NCI-H2171 (cell line): ENCODE measurements at places on chromosomes 7 and 10.

GRCh38 chr7:49297958-49298357, 373.6 kb downstream of the CDC14C start:
- DNase-seq, result no peak

DNA sequence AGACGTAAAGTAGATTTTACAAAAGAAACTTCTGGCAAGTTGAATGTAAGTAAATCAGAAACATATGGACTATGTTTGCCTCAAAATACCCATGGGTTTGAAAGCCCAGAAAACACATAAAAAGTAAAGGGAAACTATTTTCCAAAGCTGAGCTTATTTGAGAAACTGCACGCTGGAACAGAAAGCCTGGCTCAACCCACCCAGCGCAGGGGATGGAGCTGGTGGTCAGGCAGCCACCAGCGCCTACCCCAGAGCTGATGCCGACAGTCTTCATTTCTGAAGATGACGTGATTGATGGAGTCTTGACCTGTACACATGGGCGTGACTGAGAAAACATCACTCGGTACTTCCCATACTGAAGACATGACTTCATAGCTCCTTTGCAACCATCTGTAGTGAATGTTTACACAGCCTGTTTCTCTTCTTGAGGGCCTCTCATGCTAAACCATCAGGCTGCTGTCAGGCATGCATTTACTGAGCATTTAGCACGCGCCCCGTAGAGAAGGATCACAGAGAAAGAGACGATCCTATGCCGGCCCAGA, 232.6 kb upstream of the AUTS2 start:
- peak; percentile 50 for DNase-seq

DNA sequence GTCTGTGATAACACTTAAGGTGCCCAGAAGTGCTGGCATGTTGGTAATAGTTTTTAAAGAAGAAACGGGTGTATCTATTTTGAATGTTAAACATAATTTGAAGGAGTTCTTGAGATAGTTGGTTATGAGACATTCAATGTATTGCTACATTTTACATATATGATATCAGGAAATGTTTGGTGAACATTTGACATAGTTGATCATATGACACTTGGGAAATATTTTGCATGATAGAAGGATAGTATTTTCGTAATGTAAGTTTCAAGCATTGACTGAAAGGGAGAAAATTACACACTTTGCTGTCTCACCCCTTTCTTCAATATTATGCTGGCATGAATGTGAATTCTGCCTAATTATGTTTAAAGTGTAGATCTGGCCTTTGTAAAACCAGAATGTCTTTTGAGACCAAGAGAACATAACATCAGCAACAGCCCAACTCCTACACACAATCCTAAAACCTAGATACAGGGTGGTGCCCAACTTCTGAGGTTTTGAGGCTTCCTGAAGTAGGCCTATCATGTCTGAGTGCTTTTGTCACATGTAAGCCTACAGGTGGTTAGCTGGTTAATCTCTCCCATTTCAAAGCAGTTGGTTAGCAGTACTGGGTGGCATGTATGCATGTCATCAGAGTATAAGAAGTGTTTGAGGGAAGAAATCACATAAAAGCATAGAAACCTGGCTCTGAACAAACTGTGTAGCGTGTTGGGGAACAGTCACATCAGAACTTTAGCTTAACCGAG, 2.1 kb downstream of the ADD3 start:
- no peak for DNase-seq

DNA sequence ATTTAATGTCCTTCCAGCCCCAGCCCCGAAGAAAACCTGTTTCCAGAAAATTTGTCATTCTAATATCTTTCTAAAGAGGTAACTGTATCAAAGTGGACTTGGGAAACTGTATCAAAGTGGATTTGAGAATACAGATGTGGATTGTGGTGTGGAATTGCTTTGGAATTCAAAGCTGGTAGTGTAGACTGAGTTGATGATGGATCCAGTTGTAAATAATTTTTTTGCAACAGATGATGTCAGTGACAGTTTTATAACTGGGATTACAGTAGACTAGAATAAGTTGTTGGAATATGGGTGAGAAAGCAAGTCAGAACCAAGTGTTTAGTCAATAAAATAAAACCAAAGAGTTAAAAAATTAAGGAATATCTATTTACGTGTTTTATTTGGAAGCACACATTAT, 202.1 kb downstream of the LRMDA start:
- DNase-seq, result no peak

GRCh38 chr10:34581801-34582532, 233.1 kb downstream of the PARD3 start:
- no peak for DNase-seq

DNA sequence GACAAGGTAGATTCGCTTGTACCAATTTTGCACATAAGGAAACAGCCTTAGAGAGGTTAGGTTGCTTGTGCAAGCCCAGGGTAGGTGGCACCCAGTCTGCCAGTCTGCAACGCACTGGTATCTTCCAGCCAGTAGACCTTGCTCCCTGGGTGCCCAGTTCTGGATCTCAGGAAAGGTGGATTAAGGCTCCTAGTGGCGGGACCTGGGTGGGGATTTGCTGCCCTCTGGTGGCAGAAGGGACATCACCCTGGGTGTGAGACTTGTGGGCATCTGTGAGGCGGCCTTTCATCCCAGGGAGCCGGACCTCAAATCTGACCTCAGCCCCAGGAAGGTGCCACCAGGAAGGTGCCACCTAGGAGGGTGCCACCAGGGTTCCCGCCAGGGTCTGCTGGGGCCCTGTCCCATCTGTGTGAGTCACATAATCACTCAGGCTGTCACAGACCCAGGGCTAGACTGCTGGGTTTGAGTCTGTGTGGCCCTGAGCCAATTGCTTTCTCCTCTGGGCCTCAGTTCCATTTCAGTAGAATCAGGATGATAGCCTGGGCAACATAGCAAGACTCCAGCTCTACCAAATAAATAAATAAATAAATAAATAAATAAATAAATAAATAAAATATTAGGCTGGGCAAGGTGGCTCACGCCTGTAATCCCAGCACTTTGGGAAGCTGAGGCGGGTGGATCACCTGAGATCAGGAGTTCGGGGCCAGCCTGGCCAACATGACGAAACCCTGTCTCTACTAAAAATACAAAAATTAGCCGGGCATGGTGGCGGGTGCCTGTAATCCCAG, 5.3 kb upstream of the PRKRIP1 start:
- peak; percentile 62 for DNase-seq

- DNase-seq, result no peak
These were observed 32.6 kb upstream of the ELN start for GRCh38 chr7:73995330-73995729.

DNA sequence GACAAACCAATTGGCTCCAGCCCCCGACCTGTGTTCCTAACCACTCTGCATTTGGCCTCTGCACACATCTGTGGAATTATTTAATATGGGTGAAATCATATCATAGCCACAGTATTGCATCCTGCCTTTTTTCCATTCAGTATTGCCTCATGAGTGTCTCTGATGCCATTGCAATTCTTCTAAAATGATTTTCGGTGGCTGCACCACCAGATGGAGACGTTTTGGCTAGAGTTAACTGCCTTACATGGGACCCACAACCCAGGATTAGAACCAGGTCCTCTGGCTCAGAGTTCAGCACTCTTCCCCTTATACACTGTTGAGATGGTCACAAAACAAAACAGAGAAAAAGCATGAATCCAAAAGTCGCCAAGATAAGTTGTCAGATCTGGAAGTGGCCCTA, 180.8 kb downstream of the EMX2 start:
- no peak for DNase-seq

- DNase-seq, result no peak
These were observed 54.6 kb downstream of the BPGM start for GRCh38 chr7:134701272-134701671.

- DNase-seq, result no peak
These were observed 20.6 kb upstream of the CABCOCO1 start for GRCh38 chr10:61642150-61642571.

DNA sequence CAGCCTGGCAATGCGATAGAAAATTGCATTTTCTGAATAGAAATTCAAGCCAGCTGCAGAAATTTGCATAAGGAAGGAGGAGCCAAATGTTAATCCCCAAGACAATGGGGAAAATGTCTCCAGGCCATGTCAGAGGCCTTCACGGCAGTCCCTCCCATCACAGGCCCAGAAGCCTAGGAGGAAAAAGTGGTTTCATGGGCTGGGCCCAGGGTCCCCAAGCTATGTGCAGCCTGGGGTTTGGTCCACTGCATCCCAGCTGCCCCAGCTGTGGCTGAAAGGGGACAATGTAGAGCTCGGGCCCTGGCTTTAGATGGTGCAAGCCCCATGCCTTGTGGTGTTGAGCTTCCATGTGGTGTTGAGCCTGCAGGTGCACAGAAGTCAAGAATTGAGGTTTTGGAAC, 10.0 kb upstream of the GARIN1A start:
- no peak for DNase-seq

DNA sequence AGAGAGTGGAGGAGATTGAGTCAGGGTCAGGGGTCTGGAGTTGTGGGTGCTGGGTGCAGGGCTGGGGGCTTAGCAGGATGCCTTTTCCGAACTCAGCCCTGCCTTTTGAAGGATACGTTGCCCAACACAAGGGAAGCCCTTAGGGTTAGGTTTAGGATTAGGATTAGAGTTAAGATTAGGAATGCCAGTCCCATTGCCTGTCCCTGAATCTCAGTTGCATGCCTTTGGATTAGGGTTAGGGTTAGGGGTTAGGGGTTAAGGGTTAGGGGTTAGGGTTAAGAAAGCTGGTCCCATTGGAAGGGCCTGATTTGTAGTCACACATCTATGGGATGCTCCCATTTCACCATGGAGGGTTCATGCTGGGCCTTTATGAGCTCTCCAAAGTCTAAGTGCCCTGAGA, 20.8 kb upstream of the ZNF488 start:
- no peak for DNase-seq

- no peak for DNase-seq
These were observed 263.6 kb upstream of the AUTS2 start for GRCh38 chr7:69334701-69335100.

DNA sequence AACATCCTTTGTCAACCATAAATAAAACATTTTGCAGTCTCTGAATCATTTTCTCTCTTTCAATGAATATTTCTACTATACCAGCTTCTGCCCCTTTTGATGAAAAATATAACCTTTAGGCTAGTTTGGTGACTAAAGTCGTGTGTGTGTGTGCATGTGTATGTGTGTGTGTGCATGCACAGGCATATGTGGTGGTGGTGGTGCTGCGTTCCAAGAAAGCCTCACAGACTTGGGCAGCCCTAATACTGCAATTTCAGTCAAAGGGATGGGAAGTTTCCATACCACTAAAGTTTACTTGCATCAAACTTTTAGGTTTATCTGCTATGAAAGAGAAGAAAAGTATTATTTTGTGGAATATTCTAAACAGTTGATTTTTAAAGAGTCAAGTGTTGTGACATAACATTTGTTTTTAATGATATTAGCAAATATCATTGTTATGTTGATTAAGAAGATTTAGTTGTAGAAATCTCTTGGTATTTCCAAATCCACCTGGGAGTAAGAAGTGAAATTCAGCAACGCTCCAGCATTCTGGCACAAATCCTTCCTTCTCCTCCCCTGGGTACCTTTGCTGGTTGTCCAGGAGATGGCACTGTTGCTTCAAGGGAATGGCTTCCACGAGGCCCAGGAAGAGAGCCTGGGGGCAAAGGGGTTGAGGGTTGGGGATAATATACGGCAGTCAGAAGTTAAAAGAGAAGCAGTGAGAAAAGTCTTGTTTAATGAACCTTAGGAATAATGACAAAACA, 41.5 kb downstream of the ASB4 start:
- peak; percentile 45 for DNase-seq

DNA sequence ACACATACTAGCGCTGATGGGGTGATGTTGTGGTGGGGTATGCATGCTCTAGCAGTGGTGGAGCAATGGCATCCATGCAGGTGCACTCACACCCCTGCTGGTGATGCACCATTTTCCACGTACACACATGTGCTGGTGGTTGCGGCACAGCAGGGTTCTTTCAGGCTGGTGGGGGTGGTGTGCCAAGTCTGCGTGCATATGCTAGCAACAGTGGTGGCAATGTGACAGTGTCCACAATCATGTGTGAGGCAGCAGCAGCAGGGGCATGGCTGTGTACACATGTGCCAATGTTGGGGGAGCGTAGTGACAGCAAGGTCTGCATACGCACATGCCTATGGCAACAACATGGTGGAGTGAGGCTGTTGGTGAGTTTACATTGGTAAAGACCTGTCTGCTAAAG, 148.1 kb downstream of the ZWINT start:
- DNase-seq, result no peak

DNA sequence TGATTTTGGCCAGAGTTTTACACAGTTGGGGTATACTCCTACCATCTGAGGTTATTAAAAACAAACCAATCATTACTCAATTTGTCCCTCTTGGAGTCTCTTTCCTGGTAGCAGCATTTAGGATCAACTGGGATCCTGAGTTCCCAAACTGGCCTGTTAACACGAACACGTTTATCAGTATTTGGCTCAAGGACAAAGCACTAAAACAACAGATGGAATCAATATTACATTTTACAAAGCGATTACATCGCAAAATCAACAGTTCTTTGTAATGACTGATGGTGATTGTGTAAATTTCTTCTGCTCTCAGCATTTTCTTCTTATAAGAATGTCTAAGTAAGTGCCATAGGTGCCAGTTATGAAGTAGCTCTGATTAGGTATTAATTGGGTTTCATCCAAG, 582.9 kb upstream of the ANKRD30A start:
- DNase-seq, result no peak

DNA sequence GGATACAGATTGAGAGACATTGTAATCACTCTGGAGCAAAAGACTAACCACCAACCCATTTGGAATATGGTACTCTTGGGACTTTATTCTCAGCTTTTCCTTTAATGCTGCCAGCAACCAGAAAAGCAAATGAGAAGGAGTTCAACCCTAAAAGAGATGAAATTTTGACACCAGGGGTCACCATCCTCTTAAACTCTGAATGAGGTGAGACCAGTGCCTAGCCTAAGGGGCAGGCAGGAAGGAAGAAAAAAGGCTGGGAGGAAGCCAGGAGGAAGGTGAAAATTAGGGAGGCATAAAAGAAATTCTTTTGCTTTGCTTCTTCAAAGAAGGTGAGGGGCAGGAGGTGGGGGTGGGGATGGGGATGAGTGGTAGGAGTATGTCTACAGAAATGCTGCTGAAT, 135.8 kb downstream of the JAZF1 start:
- no peak for DNase-seq

- no peak for DNase-seq
These were observed 987.9 kb downstream of the KCNMA1 start for GRCh38 chr10:76649723-76650127.

DNA sequence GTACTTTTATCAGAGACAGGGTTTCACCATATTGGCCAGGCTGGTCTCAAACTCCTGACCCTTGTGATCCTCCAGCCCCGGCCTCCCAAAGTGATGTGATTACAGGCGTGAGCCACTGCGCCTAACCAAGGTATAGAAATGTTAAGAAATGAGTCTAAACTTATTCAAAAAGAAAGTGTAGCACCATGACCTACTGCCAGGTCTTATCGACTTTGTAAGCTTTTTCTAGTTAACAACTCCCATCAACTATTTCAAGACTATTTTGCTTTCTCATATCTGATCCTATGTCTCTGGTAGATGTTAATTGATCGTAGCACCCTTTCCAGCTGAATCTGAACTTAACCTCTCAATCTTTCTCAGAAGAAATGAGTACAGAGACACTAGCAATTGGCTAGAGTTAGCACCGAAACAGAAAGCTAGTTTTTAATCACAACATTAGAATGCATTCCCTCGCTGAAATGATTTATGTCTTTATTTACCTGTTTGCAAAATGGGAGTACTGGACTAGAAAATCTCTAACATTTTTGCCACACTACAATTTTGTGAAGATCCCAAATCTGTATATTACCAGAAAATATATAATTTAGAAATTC, 114.0 kb upstream of the HGF start:
- DNase-seq, result no peak

GRCh38 chr10:11896549-11897200, 73.5 kb downstream of the PROSER2 start:
- DNase-seq, result no peak
